ENCODE measurements at places on chromosomes 12 and 14.

DNA sequence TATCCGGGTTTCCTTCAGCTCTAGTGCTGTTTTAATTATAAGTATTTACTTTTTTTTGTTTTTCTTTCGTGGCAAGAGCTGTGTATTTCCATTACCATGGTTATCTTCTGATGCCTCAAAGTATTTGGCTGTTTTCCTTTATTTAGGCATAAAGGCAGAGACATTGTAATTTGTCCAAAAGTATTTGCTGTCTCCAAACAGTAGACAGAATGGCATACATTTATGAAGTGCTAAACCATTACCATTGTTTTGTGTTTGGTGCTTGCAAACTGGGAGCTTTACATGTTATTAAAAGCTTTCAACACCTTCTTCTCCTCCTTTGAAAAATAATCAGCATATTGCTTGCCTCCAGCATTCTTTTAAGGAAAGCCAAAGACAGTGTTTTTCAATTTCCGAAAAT lies 46.3 kb downstream of the FLRT2 start:
- no peak for DNase-seq

- no peak for DNase-seq
These were observed 115.9 kb downstream of the NAV3 start for GRCh38 chr12:77946541-77947061.

DNA sequence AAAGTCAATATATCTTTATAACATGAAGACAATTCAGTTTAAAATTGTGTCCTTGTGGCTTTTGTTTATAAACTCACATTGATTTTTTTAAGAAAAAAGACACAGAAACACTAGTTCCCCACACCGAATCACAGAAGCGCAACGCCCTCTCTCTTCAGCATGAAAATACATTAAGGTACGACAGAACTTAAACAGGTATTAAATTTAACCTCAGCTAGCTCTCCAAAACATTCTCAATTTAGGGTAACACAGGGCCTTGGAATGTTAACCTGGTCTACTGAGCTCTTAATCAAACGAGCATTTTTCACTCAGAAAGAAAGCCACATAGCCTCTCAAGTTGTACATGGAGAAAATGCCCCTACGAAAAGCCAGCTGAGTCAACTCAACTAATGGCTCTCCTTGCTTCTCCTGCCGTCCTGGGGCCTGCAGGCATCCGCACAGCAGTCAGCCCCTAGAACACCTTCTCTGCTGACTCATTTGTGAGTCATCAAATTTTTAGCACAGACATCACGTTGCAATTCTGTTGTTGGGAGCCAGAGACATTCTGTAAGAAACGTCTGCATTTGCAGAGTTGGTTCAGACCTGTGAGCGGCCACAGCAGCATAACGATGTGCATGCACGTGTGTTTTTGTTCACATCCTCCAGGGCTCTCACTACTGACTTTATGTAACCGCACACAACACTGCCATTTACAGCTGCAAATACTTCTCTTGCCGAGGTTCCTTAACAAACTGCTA lies 141.6 kb downstream of the ITPR2 start:
- no peak for DNase-seq

GRCh38 chr14:76926521-76927251 lies 100.5 kb downstream of the LRRC74A start:
- no peak for DNase-seq

- DNase-seq = no peak
These were observed 69.4 kb upstream of the PRIMA1 start for GRCh38 chr14:93857500-93858283.

DNA sequence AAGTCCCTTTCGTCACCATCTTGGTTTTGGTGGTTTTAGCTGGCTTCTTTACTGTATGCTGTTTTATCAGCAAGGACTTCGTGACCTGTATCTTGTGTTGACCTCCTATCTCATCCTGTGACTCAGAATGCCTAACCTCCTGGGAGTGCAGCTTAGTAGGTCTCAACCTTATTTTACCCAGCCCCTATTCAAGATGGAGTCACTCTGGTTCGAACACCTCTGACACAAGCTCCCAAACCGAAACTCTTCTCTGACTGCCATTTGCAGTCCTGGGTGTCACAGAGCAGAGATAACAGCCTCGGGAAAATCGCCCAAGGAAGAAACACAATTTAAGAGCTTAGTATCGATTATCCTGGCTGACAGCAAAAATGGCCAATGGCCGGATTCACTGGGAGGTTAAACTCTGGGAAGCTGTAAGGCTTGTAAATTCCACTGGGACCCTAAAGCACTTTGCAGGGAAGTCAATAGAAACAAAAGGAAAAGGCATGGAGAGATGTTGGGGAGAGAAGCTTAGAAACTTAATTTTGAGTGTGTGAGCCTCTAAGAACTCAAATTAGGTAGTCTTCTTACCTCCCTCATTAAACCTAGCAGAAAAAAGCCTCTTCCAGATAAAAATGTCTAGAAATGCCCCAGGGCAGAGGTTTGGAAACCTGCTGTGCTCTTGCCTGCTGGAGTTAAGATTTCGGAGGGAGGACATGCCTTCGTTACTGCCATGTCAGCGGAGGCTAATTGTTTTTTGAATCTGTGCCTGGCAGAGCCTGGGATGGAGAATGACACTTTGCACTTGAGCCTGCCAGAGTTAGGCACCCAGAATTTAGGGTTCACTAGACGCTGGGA lies 56.5 kb upstream of the RPH3A start:
- no peak for DNase-seq

- no peak for DNase-seq
These were observed 149.3 kb upstream of the LRFN5 start for GRCh38 chr14:41457393-41457792.

- DNase-seq = no peak
These were observed 1.4 kb upstream of the JAG2 start for GRCh38 chr14:105169776-105170655.

GRCh38 chr14:62206456-62206855 lies 444.2 kb downstream of the SNAPC1 start:
- no peak for DNase-seq

DNA sequence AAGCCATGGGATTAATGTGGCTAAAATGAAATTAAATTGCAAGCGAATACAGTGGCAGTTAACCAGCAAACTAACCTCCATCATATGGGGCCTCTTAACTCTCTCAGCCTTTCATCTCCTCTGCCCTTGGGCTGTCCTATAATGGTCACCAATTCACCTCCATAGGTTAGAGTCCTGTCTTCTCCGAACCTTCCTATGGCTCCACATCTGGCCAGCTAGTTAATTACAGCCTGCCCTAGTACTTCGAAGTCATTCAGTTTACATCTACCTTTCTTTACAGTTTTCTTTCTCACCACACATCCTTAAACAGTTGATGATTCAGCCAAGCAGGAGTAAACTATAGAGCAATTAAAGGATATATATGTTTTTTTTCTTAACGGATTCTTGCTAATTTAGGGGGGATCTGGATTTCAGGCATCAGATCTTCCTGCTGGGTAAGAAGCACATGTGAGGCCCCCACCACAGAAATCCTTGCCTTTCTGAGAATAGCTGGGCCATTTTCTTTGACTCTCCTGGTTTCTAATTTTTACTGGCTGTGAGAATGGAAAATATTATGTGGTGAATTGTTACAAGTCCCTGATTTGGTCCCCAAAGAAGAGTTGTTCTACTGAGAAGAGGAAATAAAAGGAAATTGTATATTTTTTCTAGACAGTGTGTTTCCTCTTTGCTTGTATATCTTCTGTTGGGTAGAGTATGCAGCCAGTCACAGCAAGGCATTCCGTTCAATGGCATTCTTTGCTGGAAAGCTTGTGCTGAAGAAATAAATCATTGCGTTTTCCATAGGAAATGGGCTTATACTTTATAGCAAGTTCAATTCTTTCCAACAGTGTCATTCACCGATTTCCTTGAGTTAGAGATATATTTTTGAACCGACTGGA lies 16.7 kb downstream of the HMGA2 start:
- DNase-seq = no peak

- DNase-seq = no peak
These were observed 128.2 kb downstream of the TMEM30B start for GRCh38 chr14:61152851-61153364.

- DNase-seq = peak; percentile 21
These were observed at the start of gene PDZRN4 for GRCh38 chr12:41188058-41188840. Gene PDZRN4, plus strand, starts transcription at chr12:41188320.

DNA sequence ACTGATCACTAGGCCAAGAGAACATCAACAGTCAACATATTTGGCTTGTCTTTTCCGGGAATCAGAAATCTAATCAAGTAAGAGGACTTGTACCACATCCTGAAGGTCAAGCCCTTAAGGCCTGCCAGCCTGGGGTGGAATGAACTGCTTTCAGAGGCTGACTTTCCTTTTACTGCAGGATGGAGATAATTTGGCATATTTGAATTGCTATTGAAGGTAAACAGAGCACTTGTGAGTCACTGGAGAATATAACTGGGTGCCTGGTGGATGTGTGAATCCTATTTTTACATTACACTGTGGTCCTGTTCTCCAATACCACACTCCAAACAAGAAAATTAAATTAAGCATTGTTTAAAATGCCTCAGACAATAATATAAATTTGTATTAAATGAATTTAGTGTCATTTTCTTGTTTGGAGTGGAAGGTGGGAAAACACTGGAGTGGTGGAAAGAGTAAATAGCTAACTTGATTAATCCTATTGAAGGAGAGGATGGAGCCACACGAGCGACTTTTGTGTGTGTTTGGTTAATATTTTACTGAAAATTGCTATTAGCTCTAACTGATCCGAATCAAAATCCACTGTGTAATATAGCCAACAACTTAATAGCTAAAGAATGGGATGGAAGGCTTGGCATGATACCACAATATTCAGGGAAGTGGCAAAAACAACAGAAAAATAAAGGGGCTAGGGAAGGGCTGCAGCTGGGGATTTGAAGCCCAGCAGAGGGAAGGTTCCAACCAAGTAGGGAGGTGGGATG lies 89.4 kb downstream of the OTX2 start:
- DNase-seq = no peak

DNA sequence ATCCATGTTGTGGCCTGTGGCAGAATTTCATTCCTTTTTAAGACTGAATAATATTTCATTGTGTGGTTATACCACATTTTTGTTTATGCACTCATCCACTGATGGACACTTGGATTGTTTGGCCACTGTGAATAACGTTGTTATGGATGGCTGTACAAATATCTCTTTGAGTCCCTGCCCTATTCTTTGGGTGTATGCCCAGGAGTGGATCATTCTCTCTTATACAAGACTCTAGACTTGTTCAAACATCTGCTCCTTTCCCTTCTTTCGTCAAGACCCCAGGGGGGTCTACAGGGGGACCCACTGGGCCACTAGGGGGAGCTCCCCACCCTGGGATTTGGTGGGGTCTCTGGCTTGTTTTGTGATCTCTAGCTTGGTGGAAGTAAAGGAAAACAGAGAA lies 77.4 kb downstream of the FBXL14 start:
- DNase-seq = no peak

GRCh38 chr12:95605087-95605486 lies 53.8 kb upstream of the USP44 start:
- DNase-seq = no peak

GRCh38 chr14:79841433-79841832 lies 369.9 kb downstream of the DIO2 start:
- no peak for DNase-seq

- DNase-seq = no peak
These were observed 82.9 kb downstream of the SPATA7 start for GRCh38 chr14:88468406-88468805.

- no peak for DNase-seq
These were observed 695.5 kb downstream of the BCL11B start for GRCh38 chr14:98576463-98576862.

DNA sequence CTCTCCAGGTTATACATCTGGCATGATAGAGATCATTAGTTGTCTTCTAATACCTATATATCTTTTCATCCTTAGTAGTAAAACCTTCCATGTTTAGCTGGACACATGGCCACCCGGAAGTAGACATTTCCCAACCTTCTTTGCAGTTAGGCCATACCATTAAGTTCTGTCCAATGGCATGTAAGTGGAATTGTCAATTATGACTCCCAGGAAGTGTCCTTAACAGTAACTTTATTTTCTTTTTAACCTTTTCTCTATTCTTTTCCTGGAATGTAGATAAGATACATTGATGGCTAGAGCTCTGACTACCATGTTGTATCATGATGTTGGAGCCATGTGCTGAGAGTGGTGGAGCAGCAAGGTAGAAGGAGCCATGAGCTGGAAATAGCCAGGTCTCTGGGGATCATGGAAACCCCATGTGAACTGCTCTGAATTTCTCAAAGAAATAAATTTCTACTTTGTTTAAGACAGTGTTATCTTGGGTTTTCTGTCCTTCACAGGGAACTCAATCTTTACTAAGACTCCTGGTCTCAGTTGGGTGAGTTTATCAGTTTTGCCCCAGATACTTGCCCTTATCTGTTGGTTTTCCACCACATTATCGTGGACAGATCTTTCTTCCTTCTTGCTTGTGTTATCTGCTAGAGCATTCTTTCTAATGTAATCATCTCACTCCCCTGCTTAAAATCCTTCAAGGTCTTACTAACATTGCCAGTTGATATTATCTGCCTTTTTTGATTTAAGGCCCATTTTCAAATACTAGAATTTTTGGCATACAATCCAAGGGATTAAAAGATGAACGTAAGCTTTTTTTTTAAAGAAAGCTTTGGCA lies 5.1 kb upstream of the LTA4H start:
- no peak for DNase-seq

- DNase-seq = no peak
These were observed 142.5 kb upstream of the C14orf180 start for GRCh38 chr14:104436741-104437701.

DNA sequence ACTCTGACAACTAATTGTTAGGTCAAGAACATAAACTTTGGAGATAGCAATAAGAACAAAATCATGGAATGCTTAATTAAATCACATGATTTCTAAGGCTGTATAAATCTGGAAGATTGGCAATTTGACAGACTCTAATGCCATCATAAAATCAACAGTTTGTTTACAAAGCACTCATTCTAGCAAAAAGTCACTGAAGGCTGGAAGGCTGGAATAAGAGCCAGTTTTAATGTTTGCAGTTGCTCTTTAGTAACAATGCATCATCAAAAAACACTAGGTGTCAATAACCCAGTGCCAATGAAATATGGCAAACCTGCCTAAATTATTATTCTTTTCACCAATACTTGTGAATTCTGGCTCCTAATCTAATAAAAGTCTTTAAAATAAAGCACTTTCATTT lies 65.0 kb downstream of the NUMB start:
- DNase-seq = no peak

DNA sequence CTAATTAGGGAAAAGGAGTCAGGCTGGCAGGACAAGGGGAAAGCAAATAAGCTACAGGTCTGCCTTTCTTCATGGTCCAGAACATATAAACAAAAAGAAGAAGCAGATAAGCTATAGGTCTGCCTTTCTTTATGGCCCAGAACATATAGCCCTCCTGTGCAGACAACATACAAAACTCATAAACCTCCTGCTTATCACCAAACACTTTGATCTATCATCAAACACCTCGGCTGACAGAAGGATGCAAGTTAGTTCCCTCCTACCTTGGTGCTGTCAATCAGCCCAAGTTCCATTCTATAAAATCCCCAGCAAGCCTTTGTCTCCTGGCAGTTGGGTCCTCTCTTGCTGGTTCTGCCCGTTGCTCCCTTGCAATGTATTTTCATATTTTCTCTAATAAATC lies 23.2 kb downstream of the AMN1 start:
- no peak for DNase-seq
